Muscle of arm (tissue), 14 donors: ENCODE measurements at places on chromosomes 16 and 17.

GRCh38 chr17:61363601-61364462, 35.8 kb upstream of the TBX2 start:
- no peak for DNase-seq

DNA sequence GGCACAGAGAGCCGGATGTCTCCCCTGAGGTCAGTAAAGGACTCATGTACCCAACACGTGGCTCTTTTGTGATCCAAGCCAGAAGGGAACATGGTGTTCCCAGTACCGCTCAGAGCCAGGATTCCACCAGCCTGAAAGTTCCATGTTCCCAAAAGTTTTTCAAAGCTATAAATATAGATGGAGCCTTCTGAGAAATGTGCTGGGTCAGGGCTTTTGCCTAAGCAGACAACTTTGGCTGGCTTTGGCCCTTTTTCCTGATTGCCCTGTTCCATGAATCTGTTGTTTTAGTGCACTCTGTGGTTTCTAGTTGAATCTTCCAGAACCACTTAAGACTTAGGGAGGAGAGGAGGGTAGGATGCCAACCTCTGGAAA, 128.5 kb upstream of the HS3ST2 start:
- DNase-seq, result no peak

GRCh38 chr16:85751698-85752501, 1.0 kb upstream of the C16orf74 start:
- DNase-seq, result no peak

- no peak for DNase-seq
Measured at GRCh38 chr16:4407543-4408322, 8.7 kb downstream of the CORO7 start.

DNA sequence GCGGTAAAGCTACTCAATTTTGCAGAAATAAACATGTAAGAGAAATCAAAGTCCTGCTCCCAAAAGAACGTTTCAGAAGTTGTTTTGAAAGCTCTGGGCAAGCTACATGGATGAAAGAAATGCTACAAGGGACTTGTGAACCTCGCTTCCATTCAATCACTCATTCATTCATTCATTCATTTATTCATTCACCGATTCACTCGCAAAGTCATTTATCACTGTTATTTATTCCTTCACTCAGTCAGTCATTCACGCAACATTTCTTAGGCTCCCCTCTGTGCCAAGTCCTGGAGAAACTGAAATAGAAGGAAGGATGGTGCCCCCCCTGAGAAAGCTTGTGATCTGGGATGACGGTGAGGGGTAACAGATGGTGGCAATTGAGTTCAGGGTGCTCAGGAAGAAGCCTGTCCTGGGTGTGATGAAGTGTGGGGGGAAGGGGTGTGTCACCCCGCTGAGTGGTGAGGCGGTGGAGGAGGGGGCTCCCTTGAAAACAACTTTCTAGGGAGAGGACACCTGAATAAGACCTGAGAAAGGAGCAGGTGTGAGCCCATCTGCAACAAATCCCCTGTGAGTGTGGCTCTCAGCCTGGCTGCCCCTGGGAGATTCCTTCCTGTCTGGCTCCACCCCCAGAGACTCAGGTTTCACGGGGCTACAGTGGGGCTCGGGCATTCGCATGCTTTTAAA, 36.3 kb upstream of the PRSS54 start:
- DNase-seq, result no peak
